ENCODE measurements at places on chromosomes 1 and 21.

DNA sequence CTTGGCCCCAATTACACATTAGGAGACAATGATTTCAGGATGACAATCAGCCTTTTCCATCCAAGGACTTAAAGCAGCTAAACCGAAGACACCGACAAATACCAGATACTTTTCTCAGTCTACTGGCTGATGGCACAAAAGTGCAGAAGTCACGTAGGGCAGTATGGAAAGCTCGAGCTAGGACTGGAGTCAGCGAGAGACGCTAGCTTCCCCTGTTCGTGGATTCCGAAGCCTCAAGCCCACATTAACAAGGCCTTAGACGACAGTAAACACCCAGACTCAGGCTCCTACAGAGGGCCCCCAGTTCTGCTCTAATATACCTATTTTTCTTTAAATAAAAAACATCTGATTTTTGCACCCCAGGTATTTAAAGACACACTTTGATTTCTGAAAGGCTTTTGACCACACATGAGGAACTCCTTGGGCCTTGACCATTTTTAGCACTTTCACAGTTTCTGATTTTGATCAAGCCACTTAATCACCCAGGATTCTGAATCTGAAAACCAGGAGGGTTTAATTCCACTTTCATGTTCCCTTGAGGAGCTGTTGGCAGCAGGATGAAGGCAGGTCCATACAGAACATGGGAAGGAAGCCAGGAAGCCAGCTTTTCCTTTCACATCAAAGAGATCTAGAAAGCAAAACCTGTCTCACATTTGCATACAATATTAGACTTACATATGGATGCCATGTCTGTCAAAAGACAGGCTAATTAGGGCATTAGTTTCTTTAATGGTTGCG is 204.1 kb downstream of the GABPA start:
- no peak for DNase-seq

DNA sequence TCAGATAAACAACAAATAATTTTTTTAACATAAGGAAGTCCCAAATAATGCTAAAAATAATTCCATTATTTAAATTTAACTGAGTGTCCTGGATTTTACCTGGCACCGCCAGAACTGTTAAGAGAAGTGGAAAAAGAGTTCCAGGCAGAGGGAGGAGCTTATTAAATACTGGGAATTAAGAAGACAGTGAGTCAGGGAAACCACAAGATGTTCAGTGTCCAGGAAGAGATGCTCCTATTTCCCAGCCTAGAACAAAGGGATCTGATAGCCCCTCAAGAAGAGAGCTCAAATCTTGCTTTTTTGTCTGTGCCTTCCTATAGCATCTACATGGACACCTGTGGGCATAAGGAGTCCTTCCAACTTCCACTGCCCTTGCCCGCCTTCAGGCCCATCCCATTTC is 85.9 kb downstream of the PGM1 start:
- DNase-seq, result no peak

GRCh38 chr1:230977761-230978490 is 735 bp downstream of the TTC13 start:
- DNase-seq, result peak; percentile 80

DNA sequence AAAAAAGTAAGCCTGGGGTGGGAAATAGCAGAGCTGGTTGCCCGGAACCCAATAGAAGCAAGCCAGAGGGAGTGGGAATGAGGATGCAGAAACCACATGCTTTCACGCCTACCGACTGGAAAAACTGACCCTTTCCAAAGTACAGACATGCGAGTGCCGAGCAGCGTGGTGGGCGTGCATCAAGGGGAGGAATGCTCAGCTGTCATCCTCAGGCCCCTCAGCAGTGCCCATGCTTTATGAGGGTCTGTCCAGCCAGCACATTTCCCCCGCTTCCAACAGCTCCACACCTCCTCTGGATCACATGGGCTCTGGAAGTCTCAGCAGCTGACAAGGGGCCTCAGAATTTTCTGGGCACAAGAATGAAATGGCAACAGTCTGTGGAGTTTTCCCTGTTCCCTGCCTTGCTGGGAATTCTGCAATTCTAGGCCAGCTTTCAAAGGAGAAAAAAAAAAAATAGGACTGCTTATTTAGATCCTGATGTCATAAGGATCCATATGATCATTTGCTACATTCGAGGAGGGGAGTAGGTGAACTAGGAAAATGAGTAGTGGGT is 19.1 kb upstream of the IKBKE start:
- no peak for DNase-seq

GRCh38 chr1:238153939-238154338 is 263.2 kb upstream of the ZP4 start:
- DNase-seq, result no peak

DNA sequence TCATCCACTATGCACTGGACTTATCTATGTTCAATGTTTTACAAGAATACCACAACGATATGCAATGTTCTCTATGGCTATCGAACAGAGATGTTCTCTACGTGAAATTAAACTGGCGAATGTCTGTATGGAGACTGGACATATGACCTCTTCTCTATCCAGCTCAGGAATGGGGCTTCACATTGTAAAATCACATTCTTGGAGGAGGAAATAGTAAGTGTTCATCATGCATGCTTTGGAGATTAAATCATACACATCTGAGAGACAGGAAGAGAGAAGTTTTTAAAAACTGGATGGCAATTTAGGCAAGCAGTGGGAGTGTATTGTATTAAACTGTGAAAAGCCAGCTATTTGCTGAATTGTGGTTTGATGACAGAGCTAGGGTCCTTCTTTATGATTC is 47.9 kb upstream of the RGL1 start:
- DNase-seq, result no peak

GRCh38 chr21:25366116-25366515 is 241.2 kb downstream of the MRPL39 start:
- no peak for DNase-seq

DNA sequence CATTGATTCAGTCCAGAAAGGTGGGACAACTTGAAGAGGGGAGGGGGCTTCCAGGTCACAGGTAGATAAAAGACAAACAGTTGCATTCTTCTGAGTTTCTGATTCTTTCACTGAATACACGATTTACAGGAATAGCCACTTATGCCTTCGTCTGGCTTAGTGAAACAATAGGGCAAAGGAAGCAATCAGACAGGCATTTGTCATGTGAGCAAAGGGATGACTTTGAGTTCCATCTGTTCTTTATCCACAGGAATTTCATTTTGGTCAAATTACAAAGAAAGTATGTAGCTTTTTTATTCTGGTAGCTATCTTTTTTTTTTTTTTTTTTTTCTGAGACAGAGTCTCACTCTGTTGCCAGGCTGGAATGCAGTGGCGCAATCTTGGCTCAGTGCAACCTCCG is 202.5 kb downstream of the TTLL7 start:
- DNase-seq, result no peak

- peak; percentile 27 for DNase-seq
These were observed 1.1 kb upstream of the ZNF496 start for GRCh38 chr1:247332623-247333361.

GRCh38 chr1:7850786-7851185 is 2.1 kb downstream of the UTS2 start:
- no peak for DNase-seq

DNA sequence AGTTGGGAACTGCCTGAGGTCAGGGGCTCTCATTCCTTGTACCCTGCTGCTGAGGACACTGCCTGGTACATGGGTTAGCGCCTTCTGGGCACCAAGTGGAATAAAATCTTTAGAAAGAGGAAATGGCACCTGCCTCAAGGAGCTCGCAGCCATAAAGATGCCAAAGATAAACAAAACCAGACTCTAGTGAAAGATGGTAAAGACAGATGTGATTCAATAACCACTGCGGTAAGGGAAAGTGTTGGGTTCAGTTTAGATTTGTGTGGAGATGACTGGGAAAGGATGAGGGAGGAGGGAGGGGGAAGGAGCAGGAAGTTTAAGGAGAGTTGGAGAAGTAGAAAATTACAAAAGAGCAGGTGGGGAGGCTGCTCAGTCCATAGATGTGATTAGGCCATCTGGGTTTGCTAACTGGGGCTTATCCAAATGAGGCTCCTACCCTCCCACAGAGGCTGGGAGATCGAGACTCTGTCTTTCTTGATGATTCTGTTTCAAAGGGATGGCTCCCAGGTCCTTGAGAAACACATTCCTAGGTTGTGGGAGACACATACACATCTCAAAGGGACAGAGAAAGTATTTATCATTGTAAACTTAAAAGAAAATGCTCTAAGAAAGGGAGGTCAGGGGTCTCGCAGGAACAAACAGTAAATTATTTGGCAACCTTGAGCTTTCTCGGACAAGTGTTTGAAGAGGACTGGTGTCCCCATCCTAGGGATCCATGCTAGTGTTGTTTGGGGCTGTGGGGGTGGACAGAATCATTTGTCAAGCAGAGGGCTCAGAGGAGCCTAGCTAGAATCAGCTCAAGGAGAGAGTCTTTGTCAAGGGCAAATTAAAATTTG is 65.7 kb upstream of the MORC3 start:
- DNase-seq, result no peak

DNA sequence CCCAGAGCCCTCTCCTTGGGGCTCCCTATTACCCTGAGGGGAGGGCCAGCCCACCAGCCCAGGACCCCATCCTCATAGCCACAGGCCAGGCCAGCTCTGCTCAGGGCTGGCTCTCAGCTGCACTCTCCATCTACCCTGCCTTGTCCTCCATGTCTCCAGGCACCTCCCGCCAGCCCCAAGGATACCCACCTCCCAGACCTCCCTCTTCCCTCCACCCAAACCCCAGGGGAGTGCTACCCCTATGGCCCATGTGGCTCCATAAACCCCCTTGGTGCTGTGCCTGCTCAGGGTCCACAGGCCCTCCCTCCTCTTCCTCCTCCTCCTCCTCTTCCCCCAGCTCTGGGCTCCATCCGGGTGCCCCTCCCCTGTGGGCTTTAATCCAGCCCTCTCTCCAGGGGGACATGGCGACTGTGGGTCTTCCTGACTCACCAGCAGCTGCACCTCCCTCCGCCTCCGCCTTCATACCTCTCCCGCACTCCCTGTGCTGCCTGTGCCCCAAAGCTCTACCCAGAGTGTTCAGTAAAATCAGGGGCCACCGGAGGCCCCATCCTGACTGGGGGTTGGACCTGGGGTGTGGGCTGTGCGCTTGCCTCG is 9.1 kb downstream of the YBEY start:
- DNase-seq, result peak; percentile 27

DNA sequence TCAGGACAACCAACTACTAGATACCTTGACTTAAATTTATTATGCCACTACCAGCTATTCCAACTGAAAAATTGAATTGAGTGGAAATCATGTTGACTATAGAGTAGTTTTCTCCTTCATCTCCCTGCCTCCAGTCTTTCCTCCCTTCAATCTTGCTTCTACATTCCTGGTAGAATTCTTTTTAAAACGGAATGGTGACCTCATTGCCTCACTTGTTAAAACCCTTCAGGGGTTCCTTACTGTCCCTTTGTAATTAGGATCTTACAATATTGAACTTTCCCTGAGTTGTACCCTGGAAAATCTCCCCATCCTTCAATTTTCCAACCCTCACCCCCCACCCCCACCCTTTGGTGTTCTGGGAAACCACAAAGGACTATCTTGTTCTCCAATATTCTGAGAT is 82.8 kb upstream of the ZNF326 start:
- no peak for DNase-seq

- DNase-seq, result no peak
These were observed 180.5 kb upstream of the NR5A2 start for GRCh38 chr1:199847021-199847420.

- no peak for DNase-seq
These were observed 45.2 kb upstream of the FMO2 start for GRCh38 chr1:171139890-171140289.

- DNase-seq, result no peak
These were observed 462.1 kb upstream of the DEPDC1 start for GRCh38 chr1:68958958-68959357.

- DNase-seq, result peak; percentile 99
These were observed 6.3 kb downstream of the BTG2 start for GRCh38 chr1:203311368-203312301.

GRCh38 chr1:71343686-71344416 is 263.0 kb upstream of the ZRANB2 start:
- DNase-seq, result peak; percentile 1

- DNase-seq, result peak; percentile 68
These were observed 168.0 kb upstream of the NR5A2 start for GRCh38 chr1:199859491-199859933.

- DNase-seq, result no peak
These were observed 11.1 kb downstream of the ATP6V1G3 start for GRCh38 chr1:198529414-198529813.

- no peak for DNase-seq
These were observed 2.0 kb downstream of the EDARADD start for GRCh38 chr1:236395947-236396664.

DNA sequence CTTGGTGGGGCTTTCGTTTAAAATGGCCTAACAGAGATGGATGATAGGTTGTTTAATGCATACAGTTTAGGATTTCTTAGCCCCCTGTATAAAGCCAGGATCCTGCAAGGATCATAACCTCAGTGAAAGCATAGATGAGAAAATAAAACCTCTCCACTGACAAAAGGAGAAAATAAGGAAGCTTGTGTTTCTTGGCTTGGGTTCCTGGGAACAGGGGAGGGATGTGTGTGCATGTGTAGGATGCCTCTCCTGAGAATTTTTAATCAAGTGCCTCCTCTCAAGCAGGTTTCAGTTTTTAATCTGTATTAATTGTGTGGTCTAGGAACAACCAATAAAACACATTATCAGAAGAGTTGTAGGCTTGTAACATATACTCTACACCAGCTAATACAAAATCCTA is 26.1 kb downstream of the PRKACB start:
- DNase-seq, result no peak

DNA sequence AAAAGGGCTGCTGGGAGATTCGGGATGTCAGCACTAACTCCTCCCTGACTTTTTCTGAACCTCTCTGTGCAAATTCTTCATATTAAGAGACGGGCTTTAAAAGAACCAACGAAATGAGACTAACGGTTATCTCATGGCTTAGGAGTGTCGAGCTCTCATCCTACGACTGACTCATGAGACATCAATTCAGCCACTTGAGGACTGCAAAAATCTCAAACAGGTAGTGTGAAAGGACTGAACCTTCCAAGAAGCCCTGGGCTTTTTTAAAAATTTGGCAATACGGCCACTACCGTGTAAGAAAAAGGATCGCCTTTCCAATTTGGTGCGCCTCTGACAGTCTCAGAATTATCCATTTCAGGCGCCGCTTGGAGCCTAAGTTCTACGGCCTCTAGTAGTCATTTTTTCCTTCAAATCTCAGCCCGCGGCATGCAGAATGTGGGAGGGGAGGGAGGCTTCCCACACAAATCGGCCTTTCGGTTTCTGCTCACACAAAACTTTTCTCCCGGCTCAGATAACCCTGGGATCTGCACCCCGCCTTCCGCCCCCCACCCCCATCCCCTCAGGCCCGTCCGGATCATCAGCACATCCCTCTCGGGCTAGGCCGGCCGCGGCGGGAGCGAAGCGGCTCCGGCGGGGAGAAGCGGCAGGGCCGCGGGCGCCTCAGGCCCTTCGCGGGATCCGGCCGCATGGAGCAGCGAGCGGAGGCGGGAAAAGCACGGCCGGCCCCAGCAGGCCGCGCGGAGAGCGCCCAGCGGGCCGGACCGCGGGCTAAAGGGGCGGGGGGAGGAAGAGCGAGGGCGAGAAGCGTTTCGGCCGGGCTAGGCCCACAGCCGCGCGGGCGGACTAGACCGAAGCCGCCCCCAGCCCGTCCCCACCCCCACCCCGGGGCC is 618 bp downstream of the HNRNPR start:
- DNase-seq, result peak; percentile 72
